Uterus (tissue), 4 donors: ENCODE measurements at places on chromosomes 12 and 14.

DNA sequence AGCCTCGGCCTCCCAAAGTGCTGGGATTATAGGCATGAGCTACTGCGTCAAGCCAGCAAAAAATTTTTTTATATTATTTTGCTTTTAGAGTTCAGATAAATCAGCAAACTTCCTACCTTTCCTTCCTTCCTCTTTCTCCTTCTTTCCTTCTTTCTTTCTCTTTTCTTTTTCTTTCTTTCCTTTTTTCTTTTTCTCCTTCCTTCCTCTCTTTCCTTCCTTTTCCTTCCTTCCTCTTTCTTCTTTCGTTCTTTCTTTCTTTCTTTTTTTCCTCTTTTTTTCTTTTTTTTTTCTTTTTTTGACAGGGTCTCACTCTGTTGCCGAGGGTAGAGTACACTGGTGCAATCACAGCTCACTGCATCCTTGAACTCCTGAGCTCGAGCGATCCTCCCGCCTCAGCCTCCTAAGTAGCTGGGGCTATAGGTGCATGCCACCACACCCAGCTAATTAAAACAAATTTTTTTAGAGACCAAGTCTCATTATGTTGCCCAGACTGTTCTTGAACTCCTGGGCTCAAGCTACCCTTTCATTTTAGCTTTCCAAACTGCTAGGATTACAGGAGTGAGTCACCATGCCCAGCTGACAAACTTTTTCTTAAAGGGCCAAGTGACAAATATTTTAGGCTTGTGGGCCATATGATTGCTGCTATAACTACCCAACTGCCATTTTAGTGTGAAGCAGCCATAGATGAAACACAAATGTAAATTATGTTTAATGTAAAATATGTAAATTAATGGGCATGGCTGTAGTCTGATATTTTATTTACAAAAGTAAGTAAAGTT lies 7.1 kb upstream of the WASHC4 start:
- no peak for DNase-seq

DNA sequence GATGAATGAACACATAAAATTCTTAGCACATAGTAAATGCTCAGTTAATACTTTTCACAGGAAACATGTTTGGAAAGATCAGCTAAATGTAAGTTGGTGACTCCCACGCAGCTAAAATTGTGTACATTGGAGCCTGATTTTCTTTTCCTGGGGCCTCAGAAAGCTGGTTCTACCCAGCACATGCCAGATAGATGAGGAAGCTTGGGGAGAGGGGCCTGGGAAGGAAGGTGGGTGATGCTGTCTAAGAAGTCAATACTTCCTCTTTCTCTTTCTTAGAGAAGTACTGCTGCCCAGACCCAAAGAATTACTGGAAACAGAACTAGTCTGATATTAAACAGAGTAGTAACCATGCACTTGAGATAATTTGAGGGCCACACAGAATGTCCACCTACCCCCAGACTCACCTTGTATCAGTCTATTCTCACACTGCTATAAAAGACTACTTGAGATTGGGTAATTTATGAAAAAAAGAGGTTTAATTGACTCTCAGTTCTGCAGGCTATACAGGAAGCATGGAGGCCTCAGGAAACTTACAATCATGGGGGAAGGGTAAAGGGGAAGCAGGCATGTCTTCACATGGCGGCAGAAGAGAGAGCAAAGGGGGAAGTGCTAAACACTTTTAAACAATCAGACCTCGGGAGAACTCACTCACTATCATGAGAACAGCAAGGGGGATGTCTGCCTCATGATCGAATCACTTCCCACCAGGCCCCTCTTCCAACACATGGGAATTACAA lies 123.3 kb upstream of the MED13L start:
- DNase-seq, result no peak

GRCh38 chr14:102314242-102315011 lies 5.1 kb upstream of the ZNF839 start:
- DNase-seq, result peak; percentile 86

DNA sequence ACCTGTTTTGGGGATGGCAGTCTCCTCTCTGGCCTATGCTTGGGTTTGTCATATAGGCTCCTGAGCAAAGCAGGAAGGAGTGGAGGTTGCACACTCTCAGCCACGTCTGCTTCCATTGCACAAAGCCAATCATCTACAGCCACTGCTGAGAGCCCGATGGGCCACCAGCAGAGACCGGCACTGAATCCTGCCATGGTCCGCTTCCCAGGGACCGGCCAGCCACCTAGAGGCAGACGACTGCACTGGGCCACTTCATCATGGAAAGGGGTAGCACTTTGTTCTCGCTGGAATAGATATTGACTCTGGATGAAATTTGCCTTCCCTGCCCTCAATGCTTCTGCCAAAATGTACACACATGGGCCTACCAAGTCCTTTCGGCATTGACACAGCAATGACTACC lies 22.3 kb downstream of the DLK1 start:
- DNase-seq, result no peak

DNA sequence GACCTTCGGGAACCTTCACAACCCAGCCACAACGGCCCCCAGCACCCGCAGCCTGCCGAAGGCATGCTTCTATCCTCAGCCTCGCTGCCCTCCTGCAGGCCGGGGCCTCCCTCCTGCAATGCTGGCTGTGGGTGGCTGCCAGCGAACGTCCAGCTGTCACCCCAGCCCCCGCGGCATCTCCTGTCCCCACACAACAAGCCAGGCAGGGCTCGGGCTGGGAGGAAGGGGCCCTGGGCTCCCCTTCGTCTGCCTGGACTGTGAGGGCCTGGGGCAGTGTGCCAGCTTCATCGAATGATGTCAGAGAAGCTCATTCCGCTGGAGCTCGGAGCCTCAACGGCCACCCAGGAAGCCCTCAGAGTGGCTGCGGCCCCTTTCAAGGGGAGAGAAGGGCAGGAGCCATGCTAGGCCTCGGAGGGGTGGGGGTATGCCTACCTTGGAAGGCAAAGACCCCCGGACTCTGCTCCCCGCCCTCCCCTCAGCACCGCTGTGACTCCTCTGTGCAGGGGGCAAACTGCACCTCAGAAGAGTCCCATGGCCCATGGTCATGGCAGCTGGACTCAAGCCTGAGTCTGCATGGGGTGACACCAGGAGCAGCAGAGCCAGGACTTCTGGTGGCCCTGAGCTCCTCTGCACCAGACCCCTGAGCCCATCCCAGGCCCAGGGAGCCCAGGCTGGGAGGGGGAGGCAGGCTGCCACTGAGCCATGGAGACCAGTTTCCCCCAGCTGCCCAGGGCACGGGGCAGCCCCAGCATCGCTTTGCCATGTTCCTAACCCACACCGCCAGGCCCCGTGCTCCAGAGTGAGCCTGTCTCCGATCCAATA lies 24.7 kb upstream of the C14orf180 start:
- no peak for DNase-seq

- DNase-seq, result no peak
Measured at GRCh38 chr12:5038781-5039311, 4.8 kb upstream of the KCNA5 start.

- DNase-seq, result no peak
Measured at GRCh38 chr12:53182903-53183302, 2.2 kb upstream of the CSAD start.

GRCh38 chr14:94665544-94665943 lies 53.4 kb downstream of the SERPINA3 start:
- no peak for DNase-seq

DNA sequence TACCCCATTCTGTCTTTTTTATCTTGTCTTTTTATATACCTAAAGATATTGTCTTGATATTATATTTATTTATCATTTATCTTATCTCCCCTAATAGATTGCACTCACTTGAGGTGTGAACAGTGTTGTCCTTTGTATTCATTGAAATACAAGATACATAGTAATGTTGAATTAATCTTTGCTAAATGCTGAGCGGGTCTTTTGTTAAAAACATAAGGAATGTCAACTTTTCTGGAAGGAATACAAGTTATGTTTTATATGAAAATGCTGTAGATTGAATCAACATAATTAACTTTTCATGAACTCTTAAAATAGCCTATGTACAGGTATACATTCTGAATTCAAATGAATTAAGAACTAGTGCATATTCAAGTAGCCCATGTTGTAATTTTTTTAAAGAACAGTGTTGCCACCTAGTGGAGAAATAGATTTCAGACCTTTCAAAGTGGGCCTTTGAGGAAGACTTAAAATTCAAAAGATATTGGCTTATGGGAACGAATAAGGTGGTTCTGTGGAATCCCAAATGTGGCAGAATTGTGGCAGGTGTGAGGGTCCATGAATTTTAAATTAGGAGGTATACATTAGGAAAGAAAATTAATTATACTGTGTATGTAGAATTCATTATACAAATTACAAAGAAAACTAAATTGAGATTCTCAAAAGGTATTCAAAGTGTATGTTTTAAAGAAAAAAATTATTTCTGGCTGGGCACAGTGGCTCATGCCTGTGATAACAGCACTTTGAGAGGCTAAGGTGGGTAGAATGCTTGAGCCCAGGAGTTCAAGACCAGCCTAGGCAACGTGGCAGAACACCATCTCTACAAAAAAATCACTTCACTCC lies 19.1 kb downstream of the BBOF1 start:
- no peak for DNase-seq

GRCh38 chr12:1836854-1837421 lies 16.6 kb downstream of the LRTM2 start:
- DNase-seq, result no peak

GRCh38 chr12:59164991-59165718 lies 244.9 kb upstream of the LRIG3 start:
- no peak for DNase-seq

DNA sequence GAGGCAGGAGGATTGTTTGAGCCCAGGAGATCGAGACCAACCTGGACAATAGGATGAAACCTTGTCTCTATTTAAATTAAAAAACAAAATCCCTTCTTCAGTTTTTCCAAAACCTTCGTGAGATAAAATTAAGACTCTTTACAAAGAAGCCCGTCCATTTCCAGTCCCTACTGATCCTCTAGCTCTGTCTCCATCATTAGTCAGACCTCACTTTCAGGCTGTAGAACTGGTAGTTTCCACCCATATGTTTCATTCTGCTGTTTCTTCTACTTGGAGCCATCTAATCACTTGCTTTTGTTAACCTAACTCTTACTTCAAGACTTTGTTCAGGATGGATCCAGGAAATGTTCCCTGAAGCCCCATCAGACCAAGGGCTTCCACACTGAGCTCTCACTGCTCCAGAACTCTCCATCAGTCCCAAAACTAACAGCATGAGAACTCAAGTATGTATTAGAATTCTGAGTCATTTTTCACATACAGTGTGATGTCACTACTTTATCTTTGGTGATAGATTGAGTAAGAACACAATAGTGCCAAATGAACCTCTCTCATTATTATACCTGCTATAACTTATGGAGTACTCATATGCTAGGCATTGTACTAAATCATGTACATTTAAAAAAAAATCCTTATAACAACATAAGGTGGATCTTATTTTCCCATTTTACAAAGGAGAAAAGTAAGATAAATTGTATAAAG lies 90.8 kb downstream of the PRICKLE1 start:
- DNase-seq, result no peak

DNA sequence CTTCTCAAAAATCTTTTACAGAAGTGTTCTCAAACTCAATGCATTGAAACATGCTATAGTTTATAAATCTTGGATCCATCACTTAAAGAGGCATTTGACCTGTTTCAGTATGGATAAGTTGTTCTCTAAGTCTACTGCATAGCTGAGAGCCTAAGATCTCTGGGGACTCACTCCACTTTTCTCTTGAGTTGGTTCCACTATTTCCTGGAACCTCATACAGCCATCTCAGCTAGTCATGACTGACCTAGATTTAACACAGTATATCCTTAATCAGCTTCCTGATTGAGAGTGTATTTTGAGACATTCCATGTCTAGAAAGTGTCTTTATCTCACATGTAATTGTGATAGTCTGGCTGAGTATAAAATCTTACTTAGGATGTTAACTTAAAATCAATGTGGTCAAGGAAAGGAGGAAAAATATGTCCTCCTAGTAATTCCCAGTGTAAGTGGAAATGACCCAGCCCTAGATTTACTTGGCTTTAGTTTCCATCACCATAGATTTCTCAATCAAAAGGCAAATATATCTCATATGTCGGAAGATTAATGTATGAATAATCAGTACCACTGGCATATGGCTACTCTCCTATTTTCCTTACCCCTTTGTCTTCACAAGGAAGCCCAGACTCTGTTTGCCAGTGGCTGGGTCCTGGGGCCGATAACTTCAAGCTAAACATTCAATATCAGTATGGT lies 61.9 kb downstream of the KICS2 start:
- DNase-seq, result no peak

DNA sequence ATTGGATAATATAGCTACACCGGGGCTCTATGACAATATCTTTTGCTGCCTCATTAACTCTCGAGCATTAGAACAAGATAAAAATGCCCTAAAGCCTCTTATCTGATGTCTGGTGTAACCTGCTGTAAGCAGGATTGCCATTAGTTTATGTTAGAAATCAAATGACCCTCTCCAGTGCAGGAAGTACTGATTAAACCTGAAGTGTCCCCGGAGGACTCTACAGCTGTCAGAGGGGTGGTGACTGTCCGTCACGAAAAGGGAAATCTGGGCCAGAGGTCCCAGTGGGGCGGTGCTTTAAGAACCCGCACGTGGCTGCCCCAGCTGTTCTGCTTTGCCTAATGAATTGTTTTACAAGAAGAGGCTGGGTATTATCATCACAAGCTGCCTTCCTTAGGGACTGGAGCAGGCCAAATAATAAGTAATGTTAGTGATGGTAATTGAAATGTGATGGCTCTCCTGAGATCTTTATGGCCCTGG lies 55.7 kb downstream of the LIN52 start:
- no peak for DNase-seq

- DNase-seq, result peak; percentile 90
Measured at GRCh38 chr12:111775205-111776193, 8.8 kb downstream of the ALDH2 start.

DNA sequence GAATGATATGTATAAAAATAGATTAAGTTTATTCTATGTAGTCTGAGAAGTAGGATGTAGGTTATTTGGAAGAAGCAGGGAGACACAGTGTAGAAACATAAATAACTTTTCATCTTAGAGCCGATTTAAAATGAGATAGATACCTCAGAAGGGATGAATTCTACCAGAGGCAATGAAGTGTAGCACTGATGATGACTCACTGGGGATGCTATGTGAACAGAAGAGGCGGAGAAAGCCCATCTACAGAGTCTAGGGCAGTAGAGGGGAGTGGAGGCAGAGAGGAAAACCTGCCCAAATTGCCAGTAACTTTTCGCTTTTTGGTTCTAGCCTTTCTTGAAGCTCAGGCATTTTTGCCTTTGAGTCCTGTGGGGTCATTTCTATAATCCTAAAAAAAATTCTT lies 451.8 kb downstream of the ATP23 start:
- no peak for DNase-seq

DNA sequence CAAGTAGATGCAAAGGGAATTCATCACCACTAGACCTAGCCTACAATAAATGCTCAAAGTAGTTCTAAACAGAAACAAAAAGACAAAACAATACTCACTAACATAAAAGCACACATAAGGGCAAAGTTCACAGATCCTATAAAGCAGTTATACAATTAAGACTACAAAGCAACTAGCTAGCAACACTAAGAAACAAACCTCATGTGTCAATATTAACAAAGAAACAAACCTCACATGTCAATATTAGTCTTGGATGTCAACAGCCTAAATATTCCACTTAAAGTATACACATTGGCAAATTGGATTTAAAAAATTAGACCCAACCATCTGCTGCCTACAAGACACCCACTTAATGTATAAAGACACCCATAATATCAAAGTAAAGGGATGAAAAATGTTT lies 152.7 kb downstream of the KCNK10 start:
- DNase-seq, result no peak

GRCh38 chr12:3821441-3821840 lies 51.8 kb downstream of the PARP11 start:
- DNase-seq, result no peak
